Head of caudate nucleus (tissue), 42 donors: ENCODE measurements at places on chromosomes 7 and 10.

- no peak for DNase-seq
Measured at GRCh38 chr7:103660455-103661371, 214.7 kb upstream of the SLC26A5 start.

DNA sequence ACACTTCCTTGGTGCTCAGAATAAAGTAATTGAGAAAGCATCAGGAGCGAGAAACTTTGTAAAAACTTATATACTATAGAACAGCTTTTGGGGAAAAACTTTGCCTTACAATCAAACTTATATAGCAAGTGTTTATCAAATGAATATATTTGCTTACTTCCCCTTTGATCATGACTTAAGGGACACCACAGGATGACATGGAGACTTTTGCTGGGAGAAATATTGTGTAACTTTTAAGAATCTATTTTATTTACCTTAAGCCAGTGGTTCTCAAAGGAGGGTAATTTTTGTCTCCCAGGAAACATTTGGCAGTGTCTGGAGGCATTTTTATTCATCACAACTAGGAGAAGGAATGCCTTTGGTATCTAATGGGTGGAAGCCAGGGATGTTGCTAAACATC lies 173.8 kb upstream of the HABP2 start:
- DNase-seq, result no peak

- DNase-seq, result no peak
Measured at GRCh38 chr10:132359305-132360040, 27.5 kb downstream of the LRRC27 start.

GRCh38 chr7:112065758-112066157 lies 140.4 kb downstream of the DOCK4 start:
- DNase-seq, result no peak

GRCh38 chr10:43351301-43351700 lies 20.1 kb upstream of the FXYD4 start:
- DNase-seq, result no peak

DNA sequence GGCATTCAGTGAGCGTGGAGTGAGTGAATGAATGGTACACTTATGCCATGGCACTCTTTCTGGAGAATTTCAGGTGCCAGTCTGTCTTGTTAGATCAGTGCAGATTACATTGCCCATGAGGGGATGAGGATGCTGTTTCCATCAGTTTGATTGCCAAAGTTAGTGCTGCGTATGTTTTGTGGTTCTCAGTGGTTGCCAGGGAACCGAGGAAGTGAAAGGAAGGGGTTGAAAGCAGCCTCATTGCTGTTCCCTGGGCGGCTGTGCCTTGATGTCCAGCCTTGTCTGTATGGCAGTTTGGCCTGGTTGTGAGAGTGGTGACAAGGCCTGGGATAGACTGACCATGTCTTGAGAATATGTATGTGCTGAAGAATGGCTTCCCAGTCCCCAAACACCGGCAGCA lies 30.2 kb downstream of the WBP1L start:
- peak; percentile 38 for DNase-seq

- no peak for DNase-seq
Measured at GRCh38 chr7:133484086-133484485, 231.2 kb downstream of the EXOC4 start.

GRCh38 chr10:117936976-117937375 lies 109.8 kb downstream of the RAB11FIP2 start:
- DNase-seq, result no peak

DNA sequence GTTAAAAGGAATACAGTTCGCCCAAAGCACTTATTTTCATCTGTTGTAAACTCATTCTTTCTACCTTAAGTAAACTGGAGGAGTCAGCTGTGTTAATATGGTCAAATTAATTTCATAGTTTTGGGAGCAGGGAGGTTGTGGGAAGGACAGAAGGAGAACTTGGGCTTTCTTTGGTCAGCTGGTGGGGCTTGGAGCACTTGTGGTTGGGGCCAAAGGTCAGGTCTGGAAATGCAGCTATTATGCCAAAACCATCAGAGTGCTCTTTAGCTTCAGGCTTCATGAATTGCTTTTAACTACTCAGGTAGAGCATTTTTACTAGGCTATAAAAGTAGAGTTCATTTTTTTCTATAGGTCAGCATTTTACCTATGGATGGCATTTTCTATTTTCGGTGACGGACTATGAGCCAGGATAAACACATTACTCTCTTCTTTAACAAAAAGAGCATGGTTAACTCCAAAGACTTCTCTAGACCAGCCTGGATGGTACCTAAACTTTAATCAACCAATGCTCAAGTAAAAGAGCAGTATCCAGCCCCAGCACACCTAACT lies 30.0 kb downstream of the STEAP4 start:
- no peak for DNase-seq

GRCh38 chr7:99137411-99138180 lies 6.3 kb downstream of the SMURF1 start:
- DNase-seq, result peak; percentile 40

- DNase-seq, result no peak
Measured at GRCh38 chr7:55898287-55898686, 11.0 kb downstream of the ZNF713 start.

GRCh38 chr7:44306606-44307005 lies 18.8 kb downstream of the CAMK2B start:
- no peak for DNase-seq

- DNase-seq, result no peak
Measured at GRCh38 chr7:138538518-138538917, 78.5 kb downstream of the TRIM24 start.

- no peak for DNase-seq
Measured at GRCh38 chr10:11849911-11850310, 26.8 kb downstream of the PROSER2 start.

DNA sequence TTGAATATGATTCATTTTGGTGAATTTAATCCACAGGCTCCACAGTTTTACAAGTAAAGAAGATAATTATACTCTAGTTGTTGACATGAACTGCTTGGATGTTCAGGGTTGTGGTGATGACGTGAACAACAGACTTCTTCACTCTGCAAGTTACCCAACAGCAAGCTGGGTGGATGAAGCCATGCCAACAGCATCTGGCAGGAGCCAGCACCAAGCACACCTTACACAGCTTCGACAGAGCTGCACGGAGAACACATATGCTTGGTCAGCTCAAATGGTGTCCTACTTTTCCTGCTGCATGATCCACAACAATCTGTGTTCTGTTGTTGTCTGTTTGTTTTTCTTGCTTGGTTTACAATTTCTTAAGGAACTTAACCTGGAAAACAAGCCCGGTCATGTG lies 9.8 kb downstream of the NOD1 start:
- no peak for DNase-seq
